ENCODE measurements at places on chromosomes 4 and X. TPM values are rescaled to one million over a fixed set of nuclear protein-coding genes. Genes with fewer than 3 reads are reported as not detected.

The ARMCX1 gene
- total RNA-seq, result 2.1 TPM

The TCEAL3 gene
- total RNA-seq, result 4.3 TPM

The PROM1 gene
- total RNA-seq, result not detected

The SPANXN4 gene
- not detected for total RNA-seq

The CTAG1A gene
- total RNA-seq, result not detected

The SASH3 gene
- total RNA-seq, result 140 TPM

The FAM47B gene
- total RNA-seq, result not detected

The PWWP3B gene
- not detected for total RNA-seq

The TDO2 gene
- not detected for total RNA-seq

The FAM184B gene
- not detected for total RNA-seq

The UGT2A1 gene
- not detected for total RNA-seq

The ASB11 gene
- not detected for total RNA-seq

The DOK7 gene
- total RNA-seq, result not detected

The CMC4 gene
- total RNA-seq, result 4.3 TPM

- DNase-seq, result no peak
- no peak overlapping the region for H3K4me3 ChIP-seq
- no peaks in the 10 kb centered on the region for H3K4me1 ChIP-seq
- no peaks in the 10 kb centered on the region for H3K36me3 ChIP-seq
Observed at GRCh38 chrX:9188117-9188516, 154.2 kb upstream of the FAM9B start.

DNA sequence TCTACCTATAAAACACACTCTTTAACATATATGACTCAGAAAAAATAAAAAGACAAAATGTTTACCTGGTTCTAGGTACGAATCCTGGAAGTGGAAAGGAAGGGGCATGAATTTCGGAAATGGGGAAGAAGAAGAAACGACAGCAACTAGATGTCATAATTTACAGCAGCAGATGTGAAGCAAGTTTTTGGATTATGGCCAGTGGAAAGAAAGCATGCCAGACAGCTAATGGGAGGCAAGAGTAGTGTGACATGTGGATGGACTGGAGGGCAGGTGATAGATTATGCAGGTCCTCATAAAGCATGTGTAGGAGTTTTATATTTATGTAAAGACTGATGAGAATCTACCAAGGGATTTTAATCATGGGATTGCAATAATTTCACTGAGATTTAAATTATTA lies 279.0 kb upstream of the TACR3 start:
- H3K4me3 ChIP-seq, result no peak overlapping the region
- H3K4me1 ChIP-seq, result no peaks in the 10 kb centered on the region
- H3K27me3 ChIP-seq, result no peaks in the 10 kb centered on the region
- DNase-seq, result no peak

DNA sequence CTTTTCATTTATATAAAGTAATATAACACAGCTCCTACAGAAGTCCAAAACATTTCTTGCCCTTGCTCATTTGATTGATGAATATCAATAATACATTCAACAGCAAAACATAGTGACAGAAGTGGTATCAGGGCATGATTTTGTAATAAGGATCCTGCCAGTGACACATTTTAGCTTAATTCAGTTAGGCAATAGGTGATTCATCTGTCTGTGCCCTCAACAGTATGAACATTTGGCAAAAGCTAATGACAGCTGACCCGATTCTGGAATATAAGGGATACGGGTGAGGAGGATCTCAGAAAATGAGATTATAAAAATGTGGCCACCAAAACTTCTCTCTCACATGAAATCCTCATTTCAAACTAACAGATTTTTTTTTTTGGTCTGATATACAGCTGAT lies 294.0 kb downstream of the CAMK2D start:
- no peak overlapping the region for H3K27ac ChIP-seq
- no peak overlapping the region for H3K4me3 ChIP-seq

DNA sequence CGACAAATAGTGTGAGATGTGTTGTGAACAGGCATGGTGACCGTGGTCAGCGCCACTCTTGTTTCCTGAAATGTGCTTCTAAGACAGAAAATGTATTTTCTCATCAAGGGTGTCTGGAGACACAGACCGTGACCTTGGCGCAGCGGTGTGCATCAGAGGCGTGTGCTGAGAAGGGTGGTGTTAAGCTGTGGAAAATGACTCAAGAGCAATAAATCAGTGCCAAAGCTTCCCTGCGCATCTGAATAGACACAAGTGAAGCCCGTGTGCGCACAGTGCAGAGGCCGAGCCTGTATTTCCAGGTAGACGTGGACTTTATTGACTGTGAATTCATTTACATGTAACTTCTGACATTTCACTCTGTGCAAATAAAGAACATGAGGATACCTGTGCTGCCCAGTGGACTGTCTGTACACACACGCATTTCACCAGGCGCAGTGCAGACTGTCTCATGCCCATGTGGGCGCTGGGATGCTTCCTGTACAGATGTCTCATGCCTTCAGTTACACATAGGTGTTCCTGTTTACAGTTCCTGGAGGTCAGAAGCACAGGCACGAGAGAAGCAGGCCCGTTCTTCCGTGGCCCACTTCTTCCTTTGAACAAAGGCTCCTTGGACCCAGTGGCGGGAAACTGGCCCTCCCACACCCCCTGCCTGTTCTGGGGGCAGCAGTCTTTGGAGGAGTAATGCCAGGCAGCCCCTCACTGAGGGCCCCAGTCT lies 31.9 kb downstream of the NSG1 start:
- no peak for DNase-seq
- H3K36me3 ChIP-seq, result peaks cover 14% of the 10 kb centered on the region
- no peak overlapping the region for H3K4me3 ChIP-seq

DNA sequence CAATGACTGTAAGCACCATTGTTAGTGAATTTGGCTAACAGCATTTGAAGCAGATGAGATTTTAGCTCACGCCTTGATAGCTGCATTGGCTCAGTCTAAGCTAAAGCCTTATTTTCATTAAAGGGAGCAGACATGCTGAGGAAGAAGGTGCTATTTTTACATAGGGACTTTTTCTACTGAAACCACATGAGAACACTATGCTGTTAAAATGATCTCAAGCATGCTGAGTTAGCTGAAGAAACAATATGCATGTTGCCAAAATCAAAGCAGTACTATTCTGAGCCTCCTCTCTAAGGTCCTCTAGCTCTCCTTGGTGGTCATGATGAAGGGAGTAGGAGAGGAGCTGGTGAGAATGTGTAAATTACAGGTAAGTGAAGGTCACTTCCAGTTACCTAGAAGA lies 134.4 kb upstream of the JADE1 start:
- no peaks in the 10 kb centered on the region for H3K27me3 ChIP-seq
- no peak overlapping the region for H3K4me3 ChIP-seq
- no peaks in the 10 kb centered on the region for H3K4me1 ChIP-seq
- DNase-seq, result no peak

DNA sequence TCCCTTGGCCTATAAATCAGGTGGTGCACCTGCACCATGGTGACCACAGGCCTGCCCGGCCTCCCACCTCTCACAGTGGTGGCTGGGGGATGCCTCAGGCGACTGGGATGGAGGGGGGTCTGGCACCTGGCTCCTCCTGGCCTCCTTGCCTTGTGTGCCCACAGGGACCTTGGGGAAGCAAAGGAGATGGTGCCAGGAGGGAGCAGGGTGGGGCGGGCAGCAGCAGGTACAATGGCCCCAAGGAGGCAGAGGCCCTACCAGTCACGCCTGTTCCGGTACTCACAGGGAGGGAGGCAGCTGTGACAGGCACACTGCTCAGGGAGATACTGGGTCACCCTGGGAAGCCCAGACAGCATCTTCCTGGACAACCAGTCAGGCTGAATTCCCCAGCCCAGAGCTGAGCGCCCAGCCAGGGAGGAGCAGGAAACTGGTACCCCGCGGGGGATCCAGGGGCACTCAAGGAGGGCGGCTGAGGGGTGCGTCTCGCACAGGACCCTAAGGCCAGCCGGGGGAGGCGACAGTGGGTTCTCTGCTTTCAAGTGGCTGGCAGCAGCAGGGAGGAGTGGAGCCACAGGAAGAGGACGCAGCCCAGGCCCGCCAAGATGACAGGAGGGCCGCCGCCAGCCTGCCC lies 1.2 kb upstream of the TREX2 start:
- no peaks in the 10 kb centered on the region for H3K36me3 ChIP-seq
- no peaks in the 10 kb centered on the region for H3K27me3 ChIP-seq
- H3K27ac ChIP-seq, result no peak overlapping the region
- DNase-seq, result no peak
- H3K4me1 ChIP-seq, result no peaks in the 10 kb centered on the region

DNA sequence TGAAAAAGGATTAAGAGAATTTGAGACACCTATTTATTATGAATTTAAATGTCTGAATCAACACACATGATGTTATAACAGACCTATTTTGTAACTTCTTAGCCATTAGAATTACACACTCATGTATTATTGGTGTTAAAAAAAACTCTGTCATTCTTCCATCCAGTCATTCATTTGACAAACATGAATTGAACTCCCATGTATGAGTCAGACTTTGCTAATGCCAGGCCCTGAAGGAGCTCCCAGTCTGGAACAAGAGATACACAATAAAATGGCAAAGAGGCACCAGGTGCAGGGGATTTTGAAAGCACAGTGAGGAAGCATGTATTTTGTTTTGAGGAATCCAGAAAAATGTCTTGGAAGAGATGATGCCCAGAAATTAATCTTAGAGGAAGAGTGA lies 87.7 kb upstream of the EFHC2 start:
- no peak for DNase-seq
- H3K4me3 ChIP-seq, result no peak overlapping the region
- no peaks in the 10 kb centered on the region for H3K27me3 ChIP-seq
- H3K4me1 ChIP-seq, result no peaks in the 10 kb centered on the region

- H3K27ac ChIP-seq, result no peak overlapping the region
- DNase-seq, result no peak
- no peak overlapping the region for H3K4me3 ChIP-seq
- no peaks in the 10 kb centered on the region for H3K27me3 ChIP-seq
- no peaks in the 10 kb centered on the region for H3K36me3 ChIP-seq
- H3K4me1 ChIP-seq, result peaks cover 38% of the 10 kb centered on the region
Observed at GRCh38 chrX:41108463-41109205, 23.4 kb downstream of the USP9X start.

GRCh38 chrX:123399709-123400108 lies 215.6 kb downstream of the GRIA3 start:
- H3K27me3 ChIP-seq, result no peaks in the 10 kb centered on the region
- H3K36me3 ChIP-seq, result no peaks in the 10 kb centered on the region
- no peak overlapping the region for H3K4me3 ChIP-seq
- no peaks in the 10 kb centered on the region for H3K4me1 ChIP-seq
- H3K27ac ChIP-seq, result no peak overlapping the region

DNA sequence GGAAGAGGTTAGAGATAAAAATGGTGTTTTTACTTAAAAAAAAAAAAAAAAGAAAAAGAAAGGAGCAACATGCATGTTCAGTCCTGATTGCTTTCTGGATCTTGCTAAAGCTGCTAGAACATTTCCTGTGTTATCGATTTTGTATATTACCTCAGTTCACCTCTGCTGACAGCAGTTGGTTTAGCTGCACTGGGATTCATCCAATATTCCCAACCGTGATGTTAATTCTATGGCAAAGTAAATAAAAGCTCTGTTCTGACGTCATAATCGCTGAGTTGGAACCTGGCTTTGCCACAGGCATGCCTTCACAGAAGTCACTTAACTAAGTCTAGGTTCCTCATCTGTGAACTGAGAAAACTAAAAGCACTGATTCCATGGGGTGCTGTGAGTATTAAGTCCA lies 90.7 kb upstream of the SORBS2 start:
- DNase-seq, result no peak
- H3K27me3 ChIP-seq, result no peaks in the 10 kb centered on the region
- H3K27ac ChIP-seq, result no peak overlapping the region
- no peaks in the 10 kb centered on the region for H3K4me1 ChIP-seq
- no peaks in the 10 kb centered on the region for H3K36me3 ChIP-seq

GRCh38 chr4:166324321-166324720 lies 451.3 kb downstream of the TLL1 start:
- no peaks in the 10 kb centered on the region for H3K36me3 ChIP-seq
- no peak overlapping the region for H3K27ac ChIP-seq
- H3K27me3 ChIP-seq, result no peaks in the 10 kb centered on the region
- DNase-seq, result no peak
- H3K4me3 ChIP-seq, result no peak overlapping the region
- H3K4me1 ChIP-seq, result no peaks in the 10 kb centered on the region

DNA sequence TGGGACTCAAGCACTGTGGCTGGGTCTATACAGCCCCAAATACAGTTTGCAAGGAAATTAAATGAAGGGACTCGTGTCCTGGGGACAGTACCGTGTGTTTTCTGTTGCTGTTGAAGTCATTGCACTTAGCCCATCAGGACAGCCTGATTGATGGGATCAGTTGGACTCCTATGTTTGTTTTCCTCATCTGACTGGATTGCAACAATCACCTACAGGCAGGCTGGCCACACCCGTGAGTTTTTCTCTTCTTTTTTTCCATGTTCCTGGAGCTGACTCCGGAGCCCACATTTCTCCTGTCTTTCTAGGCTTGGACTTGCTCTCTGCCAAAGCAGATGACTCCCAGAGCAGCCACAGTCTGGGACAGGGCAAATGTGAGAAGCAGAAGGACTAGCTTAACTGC lies 38.1 kb downstream of the RTL9 start:
- H3K4me3 ChIP-seq, result no peak overlapping the region
- no peak overlapping the region for H3K27ac ChIP-seq
- H3K27me3 ChIP-seq, result no peaks in the 10 kb centered on the region
- no peak for DNase-seq
- H3K36me3 ChIP-seq, result no peaks in the 10 kb centered on the region
- no peaks in the 10 kb centered on the region for H3K4me1 ChIP-seq

GRCh38 chrX:53312946-53313727 lies 31.8 kb upstream of the IQSEC2 start:
- H3K27ac ChIP-seq, result no peak overlapping the region
- peak; percentile 41 for DNase-seq
- H3K4me1 ChIP-seq, result no peaks in the 10 kb centered on the region
- no peak overlapping the region for H3K4me3 ChIP-seq
